ENCODE measurements at places on chromosomes 3 and 15.

DNA sequence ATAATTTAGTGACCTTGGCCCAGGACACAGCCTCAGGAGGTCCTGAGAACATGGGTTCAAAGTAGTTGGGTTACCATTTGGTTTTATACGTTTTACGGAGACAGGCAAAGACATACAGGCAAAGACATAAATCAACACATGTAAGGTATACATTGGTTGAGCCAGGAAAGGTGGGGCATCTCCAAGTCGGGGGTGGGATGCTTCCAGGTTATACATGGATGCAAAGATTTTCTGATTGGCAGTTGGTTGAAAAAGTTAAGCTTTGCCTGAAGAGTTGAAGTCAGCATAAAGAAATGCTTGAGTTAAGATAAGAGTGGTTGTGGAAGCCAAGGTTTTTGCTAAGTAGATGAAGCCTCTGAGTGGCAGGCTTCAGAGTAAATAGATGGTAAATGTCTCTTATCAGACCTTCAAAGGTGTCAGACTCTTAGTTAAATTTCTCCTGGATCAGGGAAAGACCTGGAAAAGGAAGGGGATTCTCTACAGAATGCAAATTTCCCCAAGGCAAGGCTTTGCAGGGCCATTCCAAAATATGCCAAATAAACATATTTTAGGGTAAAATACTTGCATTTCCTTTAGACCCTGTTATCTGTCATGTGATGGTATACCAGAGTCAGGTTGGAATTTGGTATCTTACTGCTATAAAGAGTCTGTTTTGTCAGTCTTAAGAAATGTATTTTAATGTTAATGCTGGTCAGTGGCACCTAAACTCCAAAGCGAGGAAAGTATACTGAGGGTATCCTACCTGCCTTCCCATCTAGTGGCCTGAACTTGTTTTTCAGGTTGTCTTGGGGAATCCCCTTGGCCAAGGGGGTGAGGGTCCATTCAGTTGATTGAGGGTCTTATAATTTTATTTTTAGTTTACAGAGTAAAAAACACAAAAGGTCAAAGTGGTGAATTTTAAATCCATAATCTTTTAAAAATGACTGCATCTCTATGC, 8.2 kb upstream of the PDHB start:
- DNase-seq: no peak

- no peak for DNase-seq
Measured at GRCh38 chr3:11434017-11434526, 161.9 kb downstream of the ATG7 start.

- no peak for DNase-seq
Measured at GRCh38 chr3:175288621-175289020, 429.5 kb downstream of the NAALADL2 start.

GRCh38 chr3:98962189-98962930, 60.9 kb upstream of the DCBLD2 start:
- no peak for DNase-seq

DNA sequence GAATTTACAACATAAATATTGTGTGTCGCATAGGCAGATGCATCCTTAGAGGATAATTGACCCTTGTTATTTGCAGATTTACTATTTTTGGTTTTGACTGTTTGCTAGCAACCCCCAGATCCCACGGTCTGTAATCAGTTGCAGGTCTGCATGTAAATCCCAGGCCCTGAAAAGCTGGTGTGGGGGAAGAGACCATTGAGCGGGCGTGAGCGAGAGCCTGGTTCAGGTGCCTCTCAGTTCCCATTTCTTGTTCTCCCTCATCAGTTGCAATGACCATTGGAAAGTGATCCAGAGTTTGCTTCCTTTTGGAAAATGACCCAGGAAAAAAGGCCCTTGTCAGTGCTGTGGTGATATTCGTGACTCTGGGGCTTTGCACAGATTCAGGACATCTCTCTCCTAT, 238.9 kb downstream of the UACA start:
- peak; percentile 41 for DNase-seq

GRCh38 chr3:138434276-138434874, at the start of gene ESYT3:
ESYT3 (plus strand) TSS chr3:138434616; CDS start chr3:138434799, 183 bp downstream.
- DNase-seq: peak; percentile 92

Data from mesenteric fat pad (tissue), 1 donor.